ENCODE measurements at places on chromosomes 16 and 17.

- no peak for DNase-seq
Observed at GRCh38 chr17:259341-259976, 78.0 kb upstream of the DOC2B start.

DNA sequence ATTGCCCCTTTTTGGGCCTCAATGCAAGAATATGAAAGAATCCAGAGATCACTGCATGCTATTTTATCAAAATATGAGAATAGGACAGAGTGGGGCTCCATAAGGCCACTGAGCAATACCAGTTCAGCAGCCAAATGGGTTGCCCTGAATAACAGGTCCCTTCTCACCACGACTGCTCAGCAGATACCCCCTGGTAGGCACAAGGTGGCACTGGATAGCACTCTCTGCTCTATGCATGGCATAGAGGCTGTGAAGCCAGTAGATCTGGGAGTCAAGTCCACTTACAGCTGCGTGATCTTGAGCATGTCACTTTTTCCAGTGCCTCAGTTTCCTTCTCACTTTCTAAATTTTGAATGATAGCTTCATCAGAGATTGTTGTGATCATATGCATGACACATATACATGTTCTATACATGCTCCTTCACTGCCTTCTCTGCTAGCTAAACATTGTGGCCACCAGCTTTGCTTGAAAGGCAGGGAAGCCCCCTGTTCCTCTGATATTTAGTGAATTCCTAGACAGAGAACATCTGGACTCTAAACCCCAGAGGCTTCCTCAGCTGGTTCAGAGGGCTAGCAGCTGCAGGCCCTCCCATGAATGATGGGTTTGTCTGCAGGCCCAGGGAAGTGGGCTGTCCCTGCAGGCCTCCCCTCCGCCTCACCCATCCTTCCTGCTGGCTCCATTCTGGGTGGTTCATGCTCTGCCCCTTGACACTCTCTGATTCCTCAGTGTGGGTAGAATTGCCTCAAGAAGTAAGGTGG lies 84.9 kb upstream of the ASIC2 start:
- no peak for DNase-seq

DNA sequence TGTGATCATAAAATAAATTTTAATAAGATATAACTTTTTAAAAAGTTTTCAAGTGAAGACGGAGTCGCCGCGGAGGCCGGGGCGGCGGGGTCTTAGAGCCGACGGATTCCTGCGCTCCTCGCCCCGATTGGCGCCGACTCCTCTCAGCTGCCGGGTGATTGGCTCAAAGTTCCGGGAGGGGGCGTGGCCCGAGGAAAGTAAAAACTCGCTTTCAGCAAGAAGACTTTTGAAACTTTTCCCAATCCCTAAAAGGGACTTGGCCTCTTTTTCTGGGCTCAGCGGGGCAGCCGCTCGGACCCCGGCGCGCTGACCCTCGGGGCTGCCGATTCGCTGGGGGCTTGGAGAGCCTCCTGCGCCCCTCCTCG lies at the start of gene FOXC2:
FOXC2 (plus strand) TSS at position 229 of the 365 bp plus-strand sequence. CDS start 507 bp downstream, outside the sequence.
- no peak for DNase-seq

DNA sequence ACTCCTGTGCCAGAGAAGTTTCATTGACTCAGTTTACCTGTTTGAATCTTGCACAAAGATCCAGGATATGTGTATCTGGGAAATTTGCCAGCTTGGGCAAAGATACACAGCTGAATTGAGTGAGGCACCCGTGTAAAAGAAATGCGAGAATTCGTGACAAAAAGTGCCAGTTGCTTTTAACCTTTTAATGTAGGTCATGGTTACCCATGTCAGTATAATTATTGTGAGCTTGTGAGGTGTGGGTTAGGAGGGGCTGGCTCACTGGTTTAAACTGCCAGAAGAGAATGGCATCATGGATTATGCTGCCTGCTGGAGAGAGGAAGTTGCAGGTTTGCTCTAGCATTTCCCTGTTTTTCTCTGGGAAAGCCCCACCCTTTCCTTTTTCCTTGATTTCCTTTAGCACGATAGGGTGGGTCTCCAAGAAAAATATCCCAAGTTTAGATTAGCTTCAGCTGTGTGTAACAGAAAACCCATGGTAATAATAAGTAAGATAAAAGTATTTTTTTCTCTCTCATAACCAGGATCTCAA lies 24.8 kb upstream of the NDRG4 start:
- DNase-seq: no peak

DNA sequence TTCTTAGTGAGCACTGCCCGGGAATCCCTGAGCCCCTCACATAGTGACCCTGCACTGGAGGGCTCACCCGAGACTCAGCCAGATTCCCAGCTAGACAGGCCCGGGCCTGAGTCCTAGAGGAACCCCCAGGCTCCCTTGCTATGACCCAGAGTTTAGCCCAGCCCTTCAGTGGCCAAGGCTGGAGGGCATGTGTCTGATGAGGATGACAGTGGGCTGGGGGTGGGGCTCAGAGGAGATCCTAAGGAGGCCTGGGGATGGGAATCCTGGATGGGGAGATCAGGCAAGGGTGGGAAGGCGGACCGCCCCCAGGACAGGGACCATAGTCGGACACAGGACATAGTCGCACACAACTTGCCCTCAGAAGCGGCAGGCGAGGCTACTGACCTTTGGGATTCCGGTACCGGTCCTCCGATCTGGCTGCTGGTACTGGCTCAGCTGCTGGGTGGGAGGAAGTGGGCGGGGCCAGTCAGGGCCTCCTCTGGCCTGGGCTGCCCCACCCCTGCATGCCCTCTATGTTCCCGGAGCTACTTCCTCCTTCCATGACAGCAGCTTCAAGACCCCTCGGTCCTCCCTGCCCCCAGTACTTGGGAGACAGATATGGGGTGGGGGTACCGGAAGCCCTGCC lies 1.1 kb downstream of the CD79B start:
- DNase-seq: no peak

DNA sequence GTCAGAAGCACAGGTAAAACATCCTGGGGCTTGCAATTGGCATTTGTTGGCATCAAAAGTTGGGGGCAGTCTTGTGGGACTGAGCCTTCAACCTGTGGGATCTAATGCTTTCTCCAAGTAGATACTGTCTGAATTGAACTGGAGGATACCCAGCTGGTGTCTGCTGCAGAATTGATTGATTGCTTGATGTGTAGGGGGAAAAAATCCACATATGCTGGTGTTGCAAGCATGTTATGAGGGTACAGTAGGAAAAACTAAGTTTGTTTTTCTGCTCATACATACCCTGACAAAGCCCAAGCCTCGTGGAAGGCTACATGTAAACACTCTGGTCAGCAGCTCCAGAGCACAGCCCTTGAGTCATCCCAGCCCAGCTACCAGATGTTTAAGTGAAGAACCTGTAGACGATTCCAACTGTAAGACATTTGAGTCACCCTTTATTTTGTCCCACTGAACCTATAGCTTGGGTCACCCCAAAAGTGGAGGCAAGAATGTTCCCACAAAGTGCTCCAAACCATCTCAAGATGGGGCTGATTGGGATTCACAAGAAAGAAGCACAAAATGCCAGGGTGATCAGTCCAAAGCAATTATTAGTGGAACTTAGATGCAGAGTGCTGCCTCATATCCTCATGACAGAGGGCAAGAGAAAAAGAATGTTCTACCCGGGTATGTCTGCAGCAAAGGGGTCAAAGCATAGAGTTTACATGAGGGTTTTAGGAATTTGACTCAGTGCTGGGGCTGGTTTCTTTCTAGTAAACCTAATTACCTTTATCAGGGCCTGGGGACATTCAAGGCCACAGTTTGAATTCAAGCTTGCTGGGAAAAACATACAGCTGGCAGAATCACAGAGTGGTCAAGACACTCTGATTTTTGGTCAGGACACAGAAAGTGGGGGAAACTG lies 9.6 kb upstream of the APPBP2 start:
- no peak for DNase-seq

GRCh38 chr17:68512960-68513474 lies 787 bp downstream of the PRKAR1A start:
- DNase-seq: peak; percentile 44

- DNase-seq: no peak
Observed at GRCh38 chr17:64599827-64600226, 62.3 kb downstream of the SMURF2 start.

- DNase-seq: no peak
Observed at GRCh38 chr16:25124503-25124902, 13.0 kb downstream of the LCMT1 start.

DNA sequence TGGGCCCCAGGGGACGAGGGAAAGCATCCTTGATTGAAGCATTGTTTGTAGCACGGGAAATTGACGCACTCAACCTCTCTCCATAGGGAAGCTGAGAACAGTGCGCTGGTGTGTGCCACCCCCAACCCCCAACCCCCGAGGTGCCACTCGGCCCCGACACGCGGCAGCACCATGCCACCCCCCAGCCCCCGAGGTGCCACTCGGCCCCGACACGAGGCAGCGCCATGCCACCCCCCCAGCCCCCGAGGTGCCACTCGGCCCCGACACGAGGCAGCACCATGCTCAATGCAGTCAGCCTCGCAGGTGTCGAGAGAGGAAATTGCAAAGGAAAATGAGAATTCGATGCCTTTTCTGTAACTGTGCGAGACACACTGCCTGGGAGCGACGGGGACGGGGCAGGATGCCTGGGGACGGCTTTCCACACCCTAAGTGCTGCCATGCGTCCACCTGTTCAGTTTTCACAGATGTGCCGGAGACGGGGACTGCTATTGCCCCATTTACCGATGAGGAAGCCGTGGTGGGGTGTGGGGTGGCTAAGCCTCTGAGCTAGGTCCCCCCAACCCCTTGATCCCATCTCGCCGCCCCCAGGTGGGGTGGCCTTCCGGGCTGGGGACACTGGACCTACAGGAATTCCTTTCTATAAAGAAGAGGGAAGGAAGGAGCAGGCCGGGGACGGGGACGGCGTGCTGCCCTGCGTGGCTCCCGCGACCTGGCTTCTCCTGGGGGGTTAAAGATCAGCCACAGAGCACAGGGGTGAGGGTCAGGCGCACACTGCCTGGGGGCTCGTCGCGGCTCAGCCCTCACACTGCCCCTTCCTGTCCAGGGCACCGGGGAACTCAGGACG lies 9.8 kb downstream of the CBFA2T3 start:
- DNase-seq: no peak

DNA sequence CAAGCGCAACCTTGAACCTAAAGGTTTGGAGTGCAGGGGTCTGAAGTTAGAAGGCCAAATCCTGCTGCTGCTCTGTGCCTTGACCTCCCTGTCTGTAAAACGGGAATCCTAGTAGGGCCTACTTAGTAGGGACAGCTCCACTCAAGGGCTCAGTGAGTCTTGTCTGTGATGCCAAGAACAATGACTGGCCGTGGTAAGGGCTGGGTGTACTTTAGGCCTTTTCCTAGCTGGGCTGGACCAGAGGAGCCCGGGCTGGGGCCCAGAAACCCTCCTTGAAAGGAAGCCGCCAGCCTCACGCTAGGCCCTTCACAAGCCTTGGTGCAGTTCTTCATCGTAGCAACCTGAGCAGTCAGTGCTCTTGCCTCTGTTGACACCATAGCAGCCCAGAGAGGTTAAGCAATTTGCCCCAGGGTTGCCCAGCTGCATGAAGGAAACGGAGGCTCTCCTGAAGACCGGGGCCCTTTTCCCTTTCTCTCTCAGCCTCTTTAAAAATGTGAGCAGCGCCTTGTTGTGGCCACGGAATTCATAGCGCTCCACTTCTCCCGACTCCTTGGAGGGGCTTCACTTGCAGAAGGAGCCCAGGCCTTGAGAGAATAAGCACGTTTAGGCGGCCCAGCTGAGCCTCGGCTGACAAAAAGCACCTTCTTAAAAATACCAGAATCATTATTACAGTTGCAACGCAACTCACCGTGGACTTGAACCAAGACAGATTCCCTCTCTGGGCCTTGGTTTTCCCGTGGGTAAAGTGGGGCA lies 4.4 kb downstream of the NECAB2 start:
- DNase-seq: no peak

DNA sequence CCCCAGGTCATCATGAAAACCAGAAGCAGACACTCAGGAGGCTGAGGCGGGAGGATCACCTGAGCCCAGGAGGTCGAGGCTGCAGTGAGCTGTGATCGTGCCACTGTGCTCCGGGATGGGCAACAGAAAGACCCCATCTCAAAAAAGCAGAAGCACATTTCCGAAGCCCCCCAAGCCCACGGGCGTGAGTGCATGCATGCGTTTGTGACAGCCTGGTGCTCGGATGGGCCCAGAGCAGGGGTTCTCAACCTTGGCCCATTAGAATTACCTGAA lies 19.1 kb downstream of the TMC6 start:
- no peak for DNase-seq

GRCh38 chr17:5838661-5839300 lies 231.4 kb upstream of the WSCD1 start:
- no peak for DNase-seq

DNA sequence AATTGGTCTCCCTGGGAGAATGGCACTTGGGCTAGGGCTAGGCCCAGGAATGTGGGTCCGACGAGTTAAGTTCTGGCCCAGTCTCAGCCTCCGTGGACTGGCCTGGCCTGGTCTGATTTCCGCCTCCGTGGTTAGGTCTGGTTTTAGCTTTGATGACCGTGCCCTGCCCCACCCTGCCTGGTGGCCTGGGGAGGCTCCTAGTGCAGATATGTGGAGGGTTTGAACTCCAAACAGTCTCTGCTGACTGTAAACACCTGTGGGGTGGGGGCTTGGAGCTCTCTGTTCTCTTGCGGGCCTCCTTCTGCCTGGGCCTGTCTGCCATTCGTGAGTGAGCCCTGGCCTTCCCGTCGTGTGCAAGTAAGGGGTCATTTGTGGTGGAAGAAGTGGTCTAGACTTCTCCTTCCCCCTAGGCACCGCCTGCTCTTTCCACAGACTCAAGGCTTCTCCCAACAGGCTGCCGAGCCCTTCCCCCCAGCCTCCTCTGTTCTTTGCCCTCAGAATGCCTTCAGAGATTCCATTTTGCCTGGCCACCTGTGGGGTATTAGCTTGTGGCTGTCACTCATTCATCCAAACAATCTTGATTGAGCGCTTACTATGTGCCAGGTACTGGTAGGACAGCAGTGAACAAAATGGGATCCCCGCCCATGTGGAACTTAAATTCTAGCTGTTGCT lies 1.6 kb downstream of the ATP6V0C start:
- DNase-seq: no peak

GRCh38 chr16:58855291-58855863 lies 121.3 kb upstream of the GOT2 start:
- DNase-seq: no peak

DNA sequence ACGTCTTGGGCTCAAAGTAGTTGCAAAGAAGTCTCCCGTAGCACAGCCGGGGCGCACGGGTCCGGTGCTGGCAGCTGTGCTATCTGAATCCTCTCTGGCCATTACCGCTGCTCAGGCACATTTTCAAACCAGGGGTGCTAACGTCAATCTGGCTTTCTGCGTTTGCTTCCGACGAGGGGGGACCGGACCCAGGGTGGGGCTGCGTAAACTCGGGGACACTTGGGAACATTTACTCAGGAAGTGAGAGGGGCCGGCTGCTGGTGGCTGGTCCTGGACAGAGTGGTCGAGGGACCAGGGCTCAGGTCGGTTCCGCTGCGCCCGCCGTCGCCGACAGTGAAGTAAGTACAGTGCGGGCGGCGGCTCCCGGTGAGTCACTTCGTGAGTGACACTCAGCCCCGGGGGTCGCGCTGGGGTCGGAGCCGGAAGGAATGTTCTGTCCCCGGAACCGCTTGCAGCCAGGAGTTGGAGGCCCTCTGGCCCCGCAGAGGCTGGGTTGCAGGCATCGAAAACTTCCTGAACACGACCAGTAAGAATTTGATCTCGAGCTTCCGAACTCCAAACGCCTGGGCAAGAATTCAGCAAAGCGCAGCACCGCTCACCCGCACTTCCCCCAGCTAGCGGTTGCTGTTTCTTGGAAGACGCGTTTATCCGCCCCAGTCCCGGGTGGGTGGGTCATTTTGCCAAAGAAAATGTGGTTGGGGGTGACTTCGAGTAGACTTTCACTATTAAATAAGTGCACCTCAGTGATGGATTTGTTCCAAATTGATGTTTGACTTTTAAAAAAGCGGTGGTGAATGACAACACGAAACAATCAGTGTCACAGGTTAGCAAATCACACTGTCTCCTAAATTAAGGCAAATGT lies 1.4 kb upstream of the HS3ST3B1 start:
- DNase-seq: no peak

- no peak for DNase-seq
Observed at GRCh38 chr16:67112591-67113399, 3.1 kb downstream of the PHAF1 start.

Data from NCI-H2227 treated with DMSO at 0.1 percent for 48 hours (cell line).